GM13977 (cell line): ENCODE measurements at places on chromosomes 5 and 9.

- DNase-seq = no peak
These were observed 9.1 kb downstream of the OR2V1 start for GRCh38 chr5:181121675-181122561.

DNA sequence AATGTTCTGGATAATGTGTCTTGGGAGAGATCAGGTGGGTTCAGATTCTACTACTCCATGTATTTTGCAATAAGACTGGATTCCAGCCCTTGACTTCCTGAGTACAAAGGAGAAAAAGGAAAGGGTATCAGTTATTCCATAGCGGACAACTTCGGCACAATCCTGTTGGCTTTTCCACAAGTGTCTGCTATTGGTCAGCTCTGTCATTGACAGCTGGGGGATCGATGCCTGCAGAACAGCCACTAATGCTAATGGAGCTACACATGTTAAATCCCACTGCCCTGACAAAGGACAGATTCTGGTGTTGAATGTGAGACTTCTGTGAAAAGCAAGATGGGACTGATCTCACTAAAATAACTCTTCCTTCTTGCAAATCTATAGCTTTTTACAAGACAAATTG is 41.2 kb downstream of the IZUMO3 start:
- DNase-seq = no peak

DNA sequence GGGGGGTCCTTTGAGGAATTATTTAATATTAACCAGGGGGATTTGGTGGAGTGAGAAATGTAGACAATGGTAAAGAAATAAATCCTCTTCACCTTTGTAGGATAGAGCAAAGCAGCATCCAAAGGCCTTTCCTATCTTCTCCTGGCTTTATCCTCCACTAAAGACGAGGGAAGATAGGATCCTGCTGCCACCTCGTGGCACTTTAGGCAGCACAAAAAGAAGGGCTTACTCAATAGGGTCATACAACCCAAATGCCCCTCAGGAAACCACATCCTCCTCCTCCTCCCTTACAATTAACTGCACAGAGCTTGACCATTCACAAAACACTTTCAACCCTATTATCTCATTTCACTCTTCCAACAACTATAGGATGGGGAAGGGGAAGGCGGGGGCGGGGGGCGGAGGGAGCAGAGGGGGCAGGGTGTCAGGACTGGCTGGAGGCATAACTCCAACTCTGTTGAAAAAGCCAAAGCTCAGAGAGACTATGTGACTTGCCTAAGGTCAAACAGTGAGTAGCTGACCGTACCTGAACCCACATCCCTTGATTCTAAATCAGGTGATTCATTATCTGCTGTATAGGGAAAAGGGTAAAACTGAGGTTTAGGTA is 45.4 kb upstream of the MYOT start:
- DNase-seq = peak; percentile 27

GRCh38 chr9:73434826-73435225 is 283.2 kb downstream of the ANXA1 start:
- no peak for DNase-seq

GRCh38 chr9:137820161-137820855 is 57.3 kb upstream of the CACNA1B start:
- DNase-seq = no peak

- no peak for DNase-seq
These were observed 60.0 kb downstream of the OLFM1 start for GRCh38 chr9:135147474-135147805.

GRCh38 chr5:166957782-166958181 is 1333.7 kb upstream of the WWC1 start:
- no peak for DNase-seq

- no peak for DNase-seq
These were observed 85.3 kb downstream of the PAPPA start for GRCh38 chr9:116238776-116239340.

DNA sequence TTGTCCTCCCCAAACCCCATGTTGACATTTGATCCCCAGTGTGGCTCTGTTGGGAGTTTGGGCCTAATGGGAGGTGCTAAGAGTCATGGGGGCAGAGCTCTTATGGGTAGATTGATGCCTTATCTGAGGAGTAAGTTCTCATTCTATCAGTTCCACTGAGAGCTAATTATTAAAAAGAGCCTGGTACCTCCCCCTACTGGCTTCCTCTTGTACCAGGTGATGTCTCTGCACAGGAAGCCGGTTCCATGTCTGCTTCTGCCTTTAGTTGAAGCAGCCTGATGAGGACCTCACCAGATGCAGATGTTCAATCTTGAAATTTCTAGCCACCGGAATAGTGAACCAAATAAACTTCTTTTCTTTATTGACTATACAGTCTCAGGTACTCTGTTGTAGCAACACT is 10.8 kb downstream of the GABRB2 start:
- no peak for DNase-seq

- no peak for DNase-seq
These were observed 440.4 kb upstream of the RIOK2 start for GRCh38 chr5:97623441-97623840.

DNA sequence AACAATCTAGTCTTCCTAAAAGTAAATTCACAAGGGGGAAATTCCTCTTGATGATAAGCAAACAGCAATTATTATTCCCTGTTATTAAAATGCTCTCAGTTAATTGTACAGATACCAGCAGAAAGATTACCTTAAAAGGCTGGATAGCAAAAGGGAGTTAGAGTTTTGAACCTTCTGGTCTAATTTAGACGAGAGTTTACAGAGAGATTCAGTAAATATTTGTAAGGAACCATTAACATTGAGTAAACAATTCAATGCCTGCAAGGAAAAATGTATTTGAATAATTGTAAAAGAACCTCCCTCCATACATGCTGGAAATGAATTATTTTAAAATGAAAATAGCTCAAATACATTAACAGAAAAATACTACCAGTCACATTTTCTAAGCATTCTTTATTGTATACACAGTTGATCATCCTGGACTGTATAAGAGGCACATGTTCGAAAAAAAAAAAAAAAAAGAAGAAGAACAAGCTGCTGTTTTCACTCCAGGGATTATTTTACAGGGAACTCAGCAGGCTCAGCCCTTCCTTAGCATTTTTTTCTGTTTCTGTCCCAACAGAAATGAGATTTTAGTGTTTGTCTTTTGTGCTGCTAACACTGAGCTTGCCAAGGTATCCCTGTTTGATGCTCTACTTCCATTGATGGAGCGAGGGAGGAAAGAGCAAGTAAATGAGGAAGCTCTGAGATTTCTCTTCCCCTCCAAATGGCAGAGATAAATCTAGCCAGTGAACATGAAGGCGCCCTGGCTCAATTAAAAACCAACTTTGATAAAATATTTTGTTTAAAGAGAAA is 141.1 kb downstream of the ENC1 start:
- no peak for DNase-seq

GRCh38 chr9:27851858-27852257 is 278.6 kb upstream of the C9orf72 start:
- DNase-seq = no peak

- no peak for DNase-seq
These were observed 332.6 kb upstream of the SMC2 start for GRCh38 chr9:103761466-103761865.

GRCh38 chr5:98727686-98728085 is 45.8 kb upstream of the RGMB start:
- no peak for DNase-seq

DNA sequence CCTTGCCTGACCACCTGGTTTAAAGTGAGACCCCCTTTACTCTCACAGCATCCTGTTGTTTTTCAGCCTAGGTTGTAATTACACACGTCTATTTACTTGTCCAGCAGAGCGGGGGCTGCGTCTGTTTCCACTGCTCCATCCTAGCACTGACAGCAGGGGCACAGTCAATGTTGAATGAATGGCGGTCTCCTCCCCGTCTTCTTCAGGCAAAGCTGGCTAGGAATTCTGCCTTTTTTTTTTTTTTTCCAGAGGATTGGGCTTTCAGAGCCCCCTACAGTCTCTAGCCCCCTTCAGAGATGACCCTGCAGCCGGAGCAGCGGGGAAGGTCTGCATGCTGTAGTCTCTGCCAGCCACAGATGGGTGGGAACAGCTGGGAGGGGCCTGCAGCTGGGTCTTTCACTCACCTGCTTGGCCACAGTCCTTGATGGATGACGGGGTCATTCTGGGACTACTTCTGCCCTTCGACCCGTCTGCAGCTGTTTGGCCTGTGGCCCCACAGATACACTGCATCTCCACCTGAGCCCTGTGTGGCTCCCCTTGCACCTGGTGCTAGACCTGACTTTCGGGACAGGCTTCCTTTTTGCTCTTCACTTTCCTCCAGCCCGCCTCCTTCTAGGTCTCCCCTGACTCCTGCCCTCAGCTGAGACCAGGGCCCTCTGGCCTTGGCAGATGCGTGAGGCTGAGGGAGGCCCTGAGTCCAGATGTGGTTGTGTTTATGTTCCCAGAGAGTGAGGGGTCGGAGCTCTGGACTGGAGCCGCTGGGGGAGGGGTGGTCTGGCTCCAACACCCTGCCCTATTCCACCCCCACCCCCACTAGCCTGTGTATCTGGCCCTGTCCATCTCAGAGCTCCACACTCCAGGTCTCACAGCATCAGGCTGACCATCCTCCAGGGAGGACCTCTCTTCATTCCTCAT is 8.0 kb downstream of the PITX1 start:
- DNase-seq = no peak

DNA sequence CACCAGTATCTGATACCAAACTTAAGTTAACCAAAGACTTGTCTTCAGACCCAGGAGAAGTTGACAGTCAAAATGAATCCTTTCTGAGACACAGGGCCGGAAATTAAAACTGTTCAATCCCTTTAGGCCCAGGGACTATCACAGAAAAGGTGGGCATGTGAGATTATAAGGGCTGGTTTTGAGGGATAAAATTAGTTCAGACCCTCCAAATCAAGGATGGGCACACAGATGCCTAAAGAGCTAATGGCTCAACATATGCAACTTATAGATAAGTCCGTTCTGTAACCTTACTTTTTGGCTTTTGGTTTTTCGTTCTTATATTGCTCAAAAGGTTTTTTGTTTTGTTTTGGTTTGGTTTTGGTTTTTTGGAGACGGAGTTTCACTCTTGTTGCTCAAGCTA is 129.6 kb upstream of the ABCA1 start:
- no peak for DNase-seq

GRCh38 chr9:90124961-90125360 is 517.7 kb downstream of the DIRAS2 start:
- DNase-seq = no peak

DNA sequence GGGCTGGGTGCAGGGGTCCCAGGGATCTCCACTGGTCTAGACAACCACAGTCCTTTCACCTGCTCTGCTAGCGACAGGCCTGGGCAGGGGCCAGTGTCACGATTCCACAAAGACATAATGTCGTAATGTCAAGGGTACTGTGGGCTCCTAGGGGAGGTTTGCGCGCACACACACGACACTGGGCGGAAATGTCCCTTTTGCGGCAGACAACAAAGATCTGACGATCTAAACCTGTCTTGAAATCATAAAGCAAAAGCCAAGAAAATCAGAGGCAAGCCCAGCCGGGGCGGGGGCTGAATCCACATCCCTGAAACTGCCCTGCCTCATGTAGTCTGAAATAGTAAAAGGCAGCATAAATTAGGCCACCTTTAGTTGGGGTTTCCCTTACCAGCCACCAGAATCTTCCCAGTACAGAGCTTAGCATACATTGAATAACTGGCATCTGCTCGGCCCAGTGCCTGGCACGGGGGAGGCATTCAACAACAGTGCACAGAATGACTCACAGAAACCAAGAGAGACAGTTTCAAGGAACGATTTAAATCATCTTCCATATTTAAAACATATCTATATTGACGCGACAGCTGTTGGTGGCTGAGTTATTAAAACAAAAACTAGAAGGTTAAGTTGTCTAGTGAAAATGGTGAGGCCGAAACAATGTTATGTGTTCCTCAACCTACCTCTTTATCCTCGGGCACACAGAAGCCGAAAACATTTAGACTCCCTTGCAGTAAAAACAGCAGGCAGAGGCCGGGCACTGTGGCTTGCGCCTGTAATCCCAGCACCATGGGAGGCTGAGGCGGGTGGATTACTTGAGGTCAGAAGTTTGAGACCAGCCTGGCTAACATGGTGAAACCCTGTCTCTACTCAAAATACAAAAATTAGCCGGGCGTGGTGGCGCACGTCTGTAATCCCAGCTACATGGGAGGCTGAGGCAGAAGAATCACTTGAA is 151.0 kb downstream of the MYO10 start:
- DNase-seq = no peak

DNA sequence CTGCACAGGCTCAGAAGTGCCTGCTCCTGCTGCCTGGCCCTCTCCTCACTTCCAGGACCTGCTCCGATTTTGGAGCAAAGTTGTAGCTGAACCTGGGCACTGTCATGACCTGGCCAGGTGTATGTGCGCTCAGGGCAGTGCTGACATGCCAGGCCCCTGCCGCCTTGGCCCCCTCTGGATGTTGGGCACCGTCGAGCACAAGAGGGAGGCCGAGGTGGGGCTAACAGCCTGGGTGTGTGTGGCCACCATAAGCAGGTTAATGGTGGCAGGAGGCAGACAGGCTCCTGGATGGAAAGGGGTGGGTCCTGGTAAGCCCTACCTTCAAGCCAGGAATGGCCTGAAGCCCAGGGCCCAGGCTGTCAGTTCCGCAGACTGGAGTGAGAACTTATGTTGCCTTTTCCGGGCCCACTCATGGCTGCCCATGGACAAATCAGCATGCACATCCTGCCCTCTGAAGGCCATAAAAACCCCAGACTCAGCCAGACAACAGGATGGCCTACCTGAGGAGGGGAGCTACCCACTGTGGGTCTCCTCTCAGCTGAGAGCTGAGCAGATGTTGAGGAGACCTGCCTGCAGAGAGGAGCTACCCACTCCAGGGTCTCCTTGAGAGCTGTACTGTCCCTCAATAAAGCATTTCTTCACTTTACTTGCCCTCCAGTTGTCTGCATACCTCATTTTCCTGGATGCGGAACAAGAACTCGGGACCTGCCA is 66.2 kb downstream of the NACC2 start:
- DNase-seq = no peak

- DNase-seq = no peak
These were observed 1.4 kb downstream of the NCBP1 start for GRCh38 chr9:97635026-97635425.

GRCh38 chr5:95697781-95698681 is 15.2 kb upstream of the SPATA9 start:
- no peak for DNase-seq

DNA sequence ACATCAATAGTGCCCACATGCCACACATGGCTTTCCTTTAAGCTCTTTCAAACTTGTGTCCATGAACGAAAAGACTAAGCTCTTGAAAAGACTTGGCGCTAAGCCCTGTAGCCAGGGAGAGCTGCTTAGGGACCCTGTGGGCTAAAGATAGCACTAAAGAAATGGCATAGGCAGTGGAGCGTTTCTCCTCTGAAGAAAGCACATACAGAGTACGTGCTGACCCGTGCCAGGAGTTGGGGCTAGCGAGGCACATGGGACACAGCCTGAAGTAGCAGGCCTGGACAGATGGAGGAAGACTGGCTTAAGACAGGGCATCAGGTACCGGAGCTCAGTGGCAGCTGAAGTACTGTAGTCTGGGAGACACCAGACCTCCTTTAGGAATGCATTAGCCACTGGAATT is 39.7 kb downstream of the ADGRV1 start:
- DNase-seq = no peak

GRCh38 chr5:160398806-160399205 is 1.0 kb downstream of the FAM200C start:
- no peak for DNase-seq

DNA sequence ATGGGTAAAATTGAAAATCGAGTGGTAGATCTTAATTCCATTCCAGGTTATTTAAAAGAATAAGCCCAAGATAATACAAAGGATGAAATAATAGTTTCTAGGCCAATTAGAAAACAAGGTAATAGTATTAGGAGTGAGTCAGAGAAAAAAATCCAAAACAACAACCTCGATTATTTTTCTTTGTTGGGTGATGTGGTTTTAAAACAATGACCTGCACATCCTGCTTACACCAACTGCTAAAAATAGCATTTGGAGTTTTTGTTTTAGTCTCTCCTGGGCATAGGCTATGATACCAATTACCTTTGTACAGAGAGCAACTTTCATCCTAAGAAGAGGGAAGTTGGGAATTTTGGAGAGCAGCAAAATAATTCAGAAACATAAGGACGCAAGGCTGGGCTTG is 101.7 kb upstream of the MYO10 start:
- DNase-seq = no peak
